ENCODE measurements at places on chromosomes 16 and 17. TPM values are rescaled to one million over a fixed set of nuclear protein-coding genes. Genes with fewer than 3 reads are reported as not detected.

DNA sequence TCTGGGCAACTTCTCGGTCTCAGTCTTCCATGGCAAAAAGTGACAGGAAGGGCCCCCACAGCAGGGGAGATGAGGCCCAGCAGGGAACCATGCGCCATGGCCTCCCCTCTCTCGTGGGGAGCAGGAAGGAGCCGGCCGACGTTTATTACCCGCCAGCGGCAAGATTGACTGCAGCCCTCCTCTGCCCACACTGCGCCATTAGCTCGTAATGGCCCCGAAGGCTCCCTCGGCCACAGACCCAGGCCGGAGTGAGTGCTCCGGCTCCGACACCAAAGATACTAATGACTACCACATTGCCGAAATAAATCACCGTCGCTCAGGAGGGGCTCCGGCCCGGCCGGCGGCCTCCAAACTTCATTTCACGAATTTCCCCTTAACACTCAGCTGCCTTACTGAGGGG, 226.9 kb downstream of the C16orf78 start:
- no peak for DNase-seq

NT5M gene
- total RNA-seq: 6.5 TPM

DNA sequence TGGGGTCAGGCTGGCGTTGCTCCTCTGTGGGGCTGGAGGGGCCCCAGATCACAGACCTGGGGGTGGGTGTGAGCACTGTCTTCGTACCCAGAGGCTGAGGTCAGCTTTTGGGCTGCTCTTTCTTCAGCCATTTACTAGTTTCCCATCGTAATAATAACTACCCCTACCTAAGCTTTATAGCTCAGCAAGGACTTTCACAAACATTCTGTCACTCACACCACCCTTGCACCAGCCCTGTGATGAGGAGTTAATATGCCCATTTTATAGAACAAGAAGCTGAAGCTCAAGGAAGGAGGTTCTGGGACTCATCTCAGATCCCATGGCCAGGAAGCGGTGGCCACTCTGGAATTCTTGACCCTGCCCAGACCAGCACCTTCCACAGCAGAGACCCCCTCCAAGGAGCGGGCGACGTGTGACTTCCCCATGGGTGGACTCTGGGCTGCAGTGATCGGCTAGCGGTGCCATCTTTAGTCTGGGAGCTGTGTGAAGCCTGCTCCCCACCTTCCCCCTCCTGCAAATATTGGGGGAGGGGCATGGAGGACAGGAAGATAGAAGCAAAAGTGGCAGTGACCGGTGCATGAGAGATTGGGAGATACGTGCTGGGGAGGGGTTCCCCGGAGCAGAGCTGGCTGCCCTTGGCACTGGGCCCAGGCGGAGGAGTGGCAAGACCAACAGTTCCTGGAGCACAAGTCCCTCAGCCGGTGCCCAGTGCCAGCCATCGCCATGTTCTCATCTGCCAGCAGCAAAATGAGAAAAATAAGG, 81.8 kb upstream of the TOB1 start:
- DNase-seq: no peak

SLC13A2 gene
- total RNA-seq: not detected

DNA sequence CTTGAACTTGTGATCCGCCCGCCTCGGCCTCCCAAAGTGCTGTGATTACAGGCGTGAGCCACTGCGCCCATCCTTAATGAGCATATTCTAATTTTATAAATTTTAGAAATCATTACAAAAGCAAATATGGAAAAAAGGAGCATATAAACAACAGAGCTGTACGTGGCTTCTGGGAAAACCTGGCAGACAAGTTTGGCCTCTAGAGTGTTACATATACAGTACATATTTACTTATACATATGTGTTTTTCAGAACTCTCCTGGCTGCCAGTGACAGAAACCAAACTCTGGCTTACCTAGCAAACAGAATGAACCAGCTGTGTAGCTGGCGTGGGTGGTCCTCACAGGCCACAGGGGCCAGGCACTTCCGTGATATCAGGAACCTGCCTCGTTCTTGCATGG, 10.1 kb downstream of the DRC3 start:
- DNase-seq: no peak

DNA sequence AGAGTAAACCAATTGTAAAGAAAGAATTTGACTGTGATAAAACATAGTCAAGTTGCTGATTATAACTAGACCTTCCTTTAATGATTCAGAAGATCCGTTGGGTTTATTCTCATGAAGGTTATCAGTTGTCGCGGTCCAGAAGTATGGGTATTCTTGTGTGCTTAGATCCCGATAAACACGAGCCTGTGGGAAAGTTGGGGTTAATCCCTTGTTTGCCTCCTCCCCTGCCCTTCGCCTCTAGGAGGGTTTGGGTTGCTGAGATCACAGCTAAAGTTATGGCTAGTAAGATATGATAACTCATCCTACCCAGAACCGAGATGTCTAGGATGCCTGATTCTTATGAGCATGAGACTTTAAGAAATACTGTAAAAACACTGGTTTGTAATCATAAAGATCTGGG, 66.8 kb downstream of the GPRC5B start:
- no peak for DNase-seq

GRCh38 chr16:678209-678857, 1.9 kb upstream of the STUB1 start:
- DNase-seq: no peak

GRCh38 chr16:87326151-87326571, 9.0 kb upstream of the C16orf95 start:
- no peak for DNase-seq

USP43 gene
- total RNA-seq: 0.39 TPM

- DNase-seq: no peak
Measured at GRCh38 chr17:71338396-71338795, 782.4 kb upstream of the SOX9 start.

- DNase-seq: no peak
Measured at GRCh38 chr16:19203374-19203966, 35.4 kb downstream of the SYT17 start.

Measured in activated naive CD8-positive, alpha-beta T cell treated with anti-CD3 and anti-CD28 coated beads for 36 hours (primary cell).